Breast epithelium (tissue), 4 donors: ENCODE measurements at places on chromosomes 6 and 20.

- H3K36me3 ChIP-seq, result no peaks in the 10 kb centered on the region
- no peak for DNase-seq
- H3K27ac ChIP-seq, result no peak overlapping the region
- H3K27me3 ChIP-seq, result no peaks in the 10 kb centered on the region
- H3K4me3 ChIP-seq, result no peak overlapping the region
Measured at GRCh38 chr6:8578006-8578405, 142.7 kb upstream of the SLC35B3 start.

DNA sequence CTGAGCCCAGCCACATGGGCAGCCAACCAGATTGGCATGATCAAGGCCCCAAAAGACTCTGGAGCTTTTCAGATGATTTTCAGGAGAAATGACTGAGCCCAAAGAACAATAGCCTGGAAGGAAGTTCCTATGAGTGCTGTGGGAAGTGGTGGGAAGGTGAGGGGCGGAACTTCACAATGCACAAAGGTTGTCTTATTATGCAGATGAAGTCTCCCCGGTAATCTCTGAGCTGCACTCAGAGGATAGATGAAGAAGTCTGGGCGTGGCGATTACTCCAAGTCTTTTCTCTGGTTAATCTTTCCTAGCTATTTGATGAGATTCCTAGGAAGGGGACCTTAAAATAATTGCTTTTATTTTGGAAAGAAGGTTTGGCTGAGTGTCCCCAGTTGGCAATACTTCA is 36.9 kb downstream of the LBP start:
- H3K27ac ChIP-seq, result no peak overlapping the region
- H3K27me3 ChIP-seq, result no peaks in the 10 kb centered on the region
- H3K36me3 ChIP-seq, result no peaks in the 10 kb centered on the region
- no peak overlapping the region for H3K4me3 ChIP-seq

DNA sequence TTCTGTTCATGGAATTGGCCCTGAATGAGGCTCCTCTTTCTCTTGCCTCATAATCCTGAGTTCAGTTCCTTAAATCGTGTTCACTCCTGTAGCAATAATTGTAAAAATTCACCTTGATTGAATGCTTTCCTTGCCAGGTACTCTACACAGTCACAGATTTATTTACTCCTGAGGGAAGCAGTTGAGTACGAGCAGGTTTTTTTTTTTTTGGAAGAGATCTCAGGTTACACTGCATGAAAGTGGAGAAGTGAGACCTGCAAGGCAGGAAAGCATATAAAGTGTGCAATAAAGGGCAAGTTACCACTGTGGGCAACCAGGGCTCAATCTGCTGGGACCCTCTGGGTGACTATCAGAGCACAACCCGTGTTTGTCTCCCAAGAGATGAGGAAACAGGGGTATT is 93.0 kb upstream of the DOK5 start:
- no peaks in the 10 kb centered on the region for H3K27me3 ChIP-seq
- H3K27ac ChIP-seq, result no peak overlapping the region
- no peaks in the 10 kb centered on the region for H3K4me1 ChIP-seq

- H3K27me3 ChIP-seq, result no peaks in the 10 kb centered on the region
- peak; percentile 55 for DNase-seq
- no peaks in the 10 kb centered on the region for H3K36me3 ChIP-seq
Measured at GRCh38 chr20:49656304-49656703, 57.4 kb downstream of the B4GALT5 start.

GRCh38 chr6:5205035-5205507 is 55.7 kb downstream of the LYRM4 start:
- no peak overlapping the region for H3K4me3 ChIP-seq
- peak overlapping the region; percentile 67 for H3K27ac ChIP-seq
- H3K4me1 ChIP-seq, result peaks cover 17% of the 10 kb centered on the region
- no peaks in the 10 kb centered on the region for H3K27me3 ChIP-seq

DNA sequence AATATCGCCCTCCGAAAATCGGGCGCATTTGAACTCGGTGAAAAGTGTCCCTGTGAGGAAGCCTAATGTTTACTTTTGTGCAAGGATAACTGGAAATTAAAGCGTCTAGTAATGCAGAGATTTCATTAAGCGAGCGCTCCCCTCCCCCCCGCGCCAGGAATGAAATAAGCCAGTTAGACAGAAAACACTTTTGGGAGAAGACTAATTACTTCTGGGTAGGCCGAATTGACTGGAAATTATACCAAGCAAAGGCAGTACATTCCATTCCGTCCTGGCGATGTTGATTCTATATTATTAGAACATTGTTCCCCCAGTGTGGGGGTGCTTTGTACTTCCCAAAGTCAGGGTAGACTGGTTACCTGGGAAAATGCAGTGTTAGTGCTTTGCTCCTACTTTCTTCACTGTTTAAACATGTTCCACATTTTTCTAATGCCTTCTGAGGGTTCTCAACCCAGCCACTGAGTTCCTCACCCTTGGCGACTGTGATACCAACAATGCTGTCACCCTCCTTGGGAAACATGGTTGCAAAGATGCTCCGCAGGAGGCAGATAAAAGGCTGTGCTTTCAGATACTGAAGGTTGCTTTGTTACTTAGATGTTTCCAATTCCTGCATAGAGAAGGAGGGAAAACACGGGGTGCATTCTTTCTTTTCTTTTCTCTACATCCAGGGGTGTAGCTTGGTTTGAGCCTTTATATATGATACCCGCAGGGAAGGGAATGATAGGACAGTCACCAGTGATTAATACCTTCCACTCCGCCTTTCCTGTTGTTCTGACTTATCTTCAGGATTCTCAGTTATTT is 2.6 kb downstream of the GJA1 start:
- H3K27ac ChIP-seq, result peak overlapping the region; percentile 91
- DNase-seq, result no peak
- H3K27me3 ChIP-seq, result no peaks in the 10 kb centered on the region
- peak overlapping the region; percentile 67 for H3K4me3 ChIP-seq

DNA sequence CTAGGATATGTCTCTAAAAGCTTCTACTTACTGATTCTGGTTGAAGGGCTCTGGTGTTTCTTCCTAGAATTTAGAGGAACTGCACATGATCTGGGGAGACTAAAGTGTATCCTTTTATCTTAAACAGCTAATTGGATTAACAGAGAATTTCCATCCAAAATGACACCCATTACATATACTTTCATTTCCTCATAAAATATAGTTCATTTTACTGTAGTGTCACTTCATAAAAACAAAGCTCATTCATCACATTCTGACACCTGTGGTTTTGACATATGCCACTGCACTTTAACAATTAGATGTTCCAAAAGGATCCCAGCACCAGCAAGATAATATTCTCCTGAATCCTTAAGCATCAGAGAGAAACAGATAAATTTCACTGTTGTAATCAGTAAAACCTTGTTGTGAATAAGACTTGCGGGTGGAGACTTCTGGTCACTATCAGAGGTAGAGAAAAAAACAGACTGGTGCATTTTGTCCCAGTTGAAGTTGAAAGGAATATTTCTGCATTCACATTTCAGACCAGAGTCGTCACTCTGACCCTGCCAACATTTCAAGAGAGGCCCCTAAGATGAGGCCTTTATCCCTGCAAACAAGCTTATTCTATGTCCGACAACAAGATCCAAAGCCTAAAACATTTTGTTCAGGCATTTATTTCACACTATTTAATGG is 175.3 kb upstream of the BMP5 start:
- no peak overlapping the region for H3K27ac ChIP-seq
- H3K36me3 ChIP-seq, result no peaks in the 10 kb centered on the region
- H3K4me1 ChIP-seq, result no peaks in the 10 kb centered on the region
- no peaks in the 10 kb centered on the region for H3K27me3 ChIP-seq
- DNase-seq, result no peak

GRCh38 chr6:53503060-53503459 is 41.8 kb downstream of the GCLC start:
- no peak for DNase-seq
- no peaks in the 10 kb centered on the region for H3K27me3 ChIP-seq
- no peaks in the 10 kb centered on the region for H3K4me1 ChIP-seq
- no peak overlapping the region for H3K4me3 ChIP-seq

DNA sequence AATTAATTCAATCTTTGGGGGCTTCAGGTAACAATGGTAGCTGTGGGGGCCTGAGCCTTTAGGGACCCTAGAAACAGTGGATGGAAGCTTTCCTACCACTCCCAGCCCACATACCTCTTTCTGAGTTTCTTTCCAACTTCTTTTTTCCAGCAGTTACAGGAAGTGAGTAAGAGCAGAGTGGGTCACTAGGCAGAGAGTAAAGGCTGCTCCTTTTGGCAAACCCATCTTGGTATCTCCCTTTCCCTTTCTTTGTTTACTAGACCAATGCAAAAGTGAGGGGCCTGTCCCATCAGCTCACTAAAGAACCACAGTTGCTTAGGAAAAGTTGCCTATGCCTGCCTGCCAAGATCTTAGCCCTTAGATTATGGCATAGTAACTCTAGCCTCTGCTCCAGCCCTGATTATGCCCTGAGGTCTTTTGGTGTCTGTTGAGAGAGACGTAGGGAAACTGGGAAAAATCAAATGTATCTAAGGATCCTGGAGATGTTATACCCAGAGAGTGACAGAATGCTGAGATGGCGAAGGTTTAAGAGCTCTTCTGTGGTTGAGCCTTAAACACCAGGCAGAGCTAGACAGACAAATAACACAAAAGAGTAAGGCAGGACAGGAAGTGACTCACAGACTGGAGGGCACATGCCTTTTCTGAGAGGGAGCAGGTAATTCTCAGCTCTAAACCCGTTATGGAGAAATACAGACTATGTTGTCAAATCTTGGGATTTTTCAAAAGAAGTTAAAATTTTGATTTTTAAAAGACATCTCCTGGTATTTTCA is 31.3 kb downstream of the TRMT6 start:
- no peaks in the 10 kb centered on the region for H3K4me1 ChIP-seq
- H3K27me3 ChIP-seq, result peaks cover 21% of the 10 kb centered on the region
- H3K4me3 ChIP-seq, result no peak overlapping the region
- H3K27ac ChIP-seq, result no peak overlapping the region
- no peak for DNase-seq
- no peaks in the 10 kb centered on the region for H3K36me3 ChIP-seq

DNA sequence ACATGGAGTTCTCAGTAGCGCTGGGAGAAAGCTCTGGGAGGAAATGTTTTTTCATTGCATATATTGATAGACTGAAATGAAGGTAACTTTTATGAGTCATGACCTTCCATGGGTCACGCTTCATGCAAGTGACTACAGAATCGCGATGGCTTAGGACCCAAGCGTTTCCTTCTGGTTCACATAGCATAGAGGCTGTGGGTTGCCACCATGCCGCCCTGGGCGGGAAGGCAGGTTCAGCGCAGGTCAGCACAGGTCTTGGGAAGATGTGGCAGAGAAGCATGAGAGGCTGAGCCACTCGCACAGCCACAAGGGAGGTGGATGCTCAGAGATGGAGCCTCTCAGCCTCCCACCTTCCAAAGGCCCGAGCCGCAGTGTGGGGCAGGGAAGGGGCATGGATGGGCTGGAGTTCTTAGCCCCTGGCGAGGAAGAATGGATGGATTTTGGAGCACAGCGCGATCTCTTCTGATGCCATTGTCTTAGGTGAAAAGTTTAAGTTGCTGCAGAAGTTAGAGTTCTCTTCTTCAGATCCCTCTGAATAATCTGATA is 219.5 kb downstream of the SMOC2 start:
- H3K4me3 ChIP-seq, result no peak overlapping the region
- H3K27me3 ChIP-seq, result no peaks in the 10 kb centered on the region
- no peaks in the 10 kb centered on the region for H3K4me1 ChIP-seq
- DNase-seq, result no peak
- no peaks in the 10 kb centered on the region for H3K36me3 ChIP-seq

DNA sequence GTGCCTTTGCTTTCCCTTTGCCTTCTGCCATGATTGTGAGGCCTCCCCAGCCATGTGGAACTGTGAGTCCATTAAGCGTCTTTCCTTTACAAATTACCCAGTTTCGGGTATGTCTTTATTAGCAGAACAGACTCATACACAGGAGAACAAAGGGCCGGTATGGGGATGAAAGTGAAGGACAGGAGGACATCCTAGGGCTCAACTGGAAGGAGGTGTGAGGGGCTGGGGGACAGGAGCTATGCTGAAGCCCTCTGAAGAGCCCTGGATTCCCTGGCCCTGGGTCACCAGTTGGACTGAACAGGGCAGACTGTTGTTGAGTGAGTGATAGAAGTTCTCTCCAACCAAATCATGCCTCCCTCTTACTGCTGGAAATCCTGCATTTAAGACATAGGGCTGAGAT is 105.8 kb downstream of the SCML4 start:
- no peaks in the 10 kb centered on the region for H3K36me3 ChIP-seq
- no peak overlapping the region for H3K27ac ChIP-seq
- H3K27me3 ChIP-seq, result no peaks in the 10 kb centered on the region
- no peak overlapping the region for H3K4me3 ChIP-seq
- no peak for DNase-seq

DNA sequence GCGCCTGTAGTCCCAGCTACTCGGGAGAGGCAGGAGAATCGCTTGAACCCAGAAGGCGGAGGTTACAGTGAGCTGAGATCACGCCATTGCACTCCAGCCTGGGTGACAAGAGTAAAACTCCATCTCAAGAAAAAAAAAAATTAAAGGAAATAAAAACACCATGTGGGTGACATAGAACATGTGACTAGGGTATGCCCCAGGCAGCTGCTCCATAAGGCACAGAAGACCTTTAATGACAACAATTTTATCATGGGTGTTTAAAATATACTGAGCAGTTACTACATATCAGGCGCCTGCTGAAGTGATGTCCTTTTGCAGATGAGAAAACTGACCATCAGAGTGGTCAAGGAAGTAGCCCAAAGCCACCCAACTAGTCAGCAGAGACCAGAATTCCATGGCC is 8.0 kb downstream of the PEDS1 start:
- peaks cover 16% of the 10 kb centered on the region for H3K4me1 ChIP-seq
- no peaks in the 10 kb centered on the region for H3K36me3 ChIP-seq
- no peaks in the 10 kb centered on the region for H3K27me3 ChIP-seq
- no peak overlapping the region for H3K4me3 ChIP-seq
- H3K27ac ChIP-seq, result peak overlapping the region; percentile 70

GRCh38 chr6:48541649-48542048 is 430.7 kb upstream of the PTCHD4 start:
- no peak overlapping the region for H3K4me3 ChIP-seq
- H3K27ac ChIP-seq, result no peak overlapping the region
- H3K36me3 ChIP-seq, result no peaks in the 10 kb centered on the region
- no peaks in the 10 kb centered on the region for H3K27me3 ChIP-seq
- no peaks in the 10 kb centered on the region for H3K4me1 ChIP-seq

DNA sequence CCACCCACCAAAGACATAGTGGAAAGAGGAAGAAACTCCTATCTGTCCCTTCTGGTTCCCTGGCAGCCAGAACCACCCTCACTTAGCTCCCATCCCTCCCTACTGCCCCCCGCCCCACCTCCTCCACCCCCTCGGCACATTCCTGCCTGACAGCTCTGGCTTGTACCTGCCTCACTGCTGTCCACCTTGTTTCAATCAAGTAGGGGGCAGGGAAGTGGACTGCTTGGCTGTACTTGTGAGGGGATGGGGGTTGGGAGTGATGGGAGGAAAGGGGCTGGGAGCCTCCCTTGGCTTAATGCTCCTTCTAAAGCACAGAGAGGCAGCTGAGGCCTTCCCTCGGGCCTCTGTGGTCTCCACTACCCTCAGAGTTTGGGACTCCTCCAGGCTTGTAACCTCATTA is 22.1 kb upstream of the ZNF76 start:
- no peaks in the 10 kb centered on the region for H3K27me3 ChIP-seq
- no peak overlapping the region for H3K4me3 ChIP-seq
- H3K36me3 ChIP-seq, result no peaks in the 10 kb centered on the region
- H3K4me1 ChIP-seq, result no peaks in the 10 kb centered on the region
- DNase-seq, result no peak
